NB4 (cell line): ENCODE measurements at places on chromosomes 7 and 10.

DNA sequence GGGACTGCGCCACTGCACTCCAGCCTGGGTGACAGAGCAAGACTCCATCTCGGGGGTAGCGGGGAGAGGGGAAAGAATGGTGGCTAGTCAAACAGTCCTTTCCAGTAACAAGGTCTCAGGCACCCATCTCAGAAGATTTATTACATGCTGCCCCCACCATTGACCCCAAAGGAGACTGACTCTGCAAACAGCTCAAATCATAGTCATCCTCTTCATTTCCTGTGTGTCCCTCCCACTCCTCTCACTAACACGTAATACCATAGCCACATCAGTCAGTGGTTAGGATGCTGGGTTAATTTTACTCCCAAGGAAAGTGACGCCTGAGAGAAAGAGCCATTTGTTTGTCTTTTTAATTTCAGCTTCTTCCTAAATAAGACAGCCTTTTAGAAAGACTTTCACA is 56.6 kb upstream of the BET1 start:
- DNase-seq: no peak

DNA sequence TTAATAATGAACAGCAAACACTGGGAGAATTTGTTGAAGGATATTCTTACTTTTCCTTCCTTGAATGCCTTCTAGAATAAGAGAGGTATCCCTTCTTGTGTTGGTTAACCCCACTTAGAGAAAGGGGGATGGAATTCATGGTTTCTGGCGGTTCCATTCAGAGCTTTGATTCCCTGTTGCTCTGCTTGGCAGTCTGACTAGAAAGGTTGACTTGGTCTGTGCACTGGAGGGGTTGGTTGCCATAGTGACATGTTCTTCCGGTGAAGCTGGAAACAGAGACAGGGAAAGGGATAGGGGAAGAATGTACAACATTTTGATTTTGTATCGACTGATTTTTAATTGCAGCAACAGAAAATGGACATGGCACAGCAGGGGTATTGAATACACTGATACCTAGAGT is 2.5 kb downstream of the TMEM178B start:
- DNase-seq: no peak

DNA sequence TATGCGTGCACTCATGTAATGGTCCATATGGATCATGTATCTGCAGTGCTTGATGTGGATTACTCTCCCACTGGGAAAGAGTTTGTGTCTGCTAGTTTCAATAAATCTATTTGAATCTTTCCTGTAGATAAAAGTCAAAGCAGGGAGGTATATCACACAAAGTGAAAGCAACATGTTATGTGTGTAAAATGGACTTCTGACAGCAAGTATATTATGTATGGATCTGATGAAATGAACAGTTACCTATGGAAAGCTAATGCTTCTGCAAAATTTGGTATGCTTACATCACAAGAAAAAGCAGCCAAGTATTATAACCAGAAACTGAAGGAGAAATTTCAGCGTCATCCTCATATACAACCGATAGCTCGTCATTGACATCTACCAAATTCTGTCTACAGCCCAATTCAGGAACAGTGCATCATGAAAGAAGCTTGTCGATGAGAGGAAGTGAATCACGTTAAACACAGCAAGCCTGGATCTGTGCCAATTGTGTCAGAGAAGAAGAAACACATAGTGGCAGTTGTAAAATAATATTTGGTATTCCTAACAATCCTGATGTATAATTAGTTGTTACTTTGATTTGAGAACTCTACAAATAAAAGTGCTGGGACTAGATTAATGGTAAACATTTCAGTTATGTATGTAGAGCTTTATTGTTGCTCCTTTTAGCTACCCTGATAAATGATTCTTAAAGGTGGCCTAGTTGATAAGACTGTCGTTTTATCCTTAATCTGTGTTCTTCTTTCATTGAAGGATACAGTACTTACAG is 14.2 kb upstream of the SYPL1 start:
- peak; percentile 65 for DNase-seq

DNA sequence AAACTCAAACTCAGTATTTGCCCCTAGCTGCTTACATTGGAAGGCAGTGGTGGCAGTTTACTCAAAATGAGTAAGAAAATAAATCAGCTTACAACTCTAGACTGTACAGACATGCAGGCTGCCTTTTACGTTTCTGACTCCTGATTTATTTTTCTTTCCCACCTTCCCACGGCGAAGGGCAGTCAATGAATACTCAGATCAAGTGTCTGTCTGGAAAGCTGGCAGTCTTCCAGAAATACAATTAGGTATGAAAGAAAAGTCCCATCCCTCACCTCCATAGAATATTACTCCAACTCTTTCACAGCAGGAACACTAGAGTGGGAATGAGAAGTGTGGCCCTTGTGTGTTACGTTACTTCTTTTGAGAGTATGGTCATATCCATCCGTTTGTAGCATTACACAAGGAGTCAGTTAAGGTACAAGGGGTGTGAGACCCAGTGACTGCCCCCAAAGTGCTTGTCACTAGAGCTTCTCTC is 1.3 kb upstream of the PAPSS2 start:
- DNase-seq: no peak

- DNase-seq: no peak
Measured at GRCh38 chr10:510415-510881, 179.0 kb downstream of the DIP2C start.

DNA sequence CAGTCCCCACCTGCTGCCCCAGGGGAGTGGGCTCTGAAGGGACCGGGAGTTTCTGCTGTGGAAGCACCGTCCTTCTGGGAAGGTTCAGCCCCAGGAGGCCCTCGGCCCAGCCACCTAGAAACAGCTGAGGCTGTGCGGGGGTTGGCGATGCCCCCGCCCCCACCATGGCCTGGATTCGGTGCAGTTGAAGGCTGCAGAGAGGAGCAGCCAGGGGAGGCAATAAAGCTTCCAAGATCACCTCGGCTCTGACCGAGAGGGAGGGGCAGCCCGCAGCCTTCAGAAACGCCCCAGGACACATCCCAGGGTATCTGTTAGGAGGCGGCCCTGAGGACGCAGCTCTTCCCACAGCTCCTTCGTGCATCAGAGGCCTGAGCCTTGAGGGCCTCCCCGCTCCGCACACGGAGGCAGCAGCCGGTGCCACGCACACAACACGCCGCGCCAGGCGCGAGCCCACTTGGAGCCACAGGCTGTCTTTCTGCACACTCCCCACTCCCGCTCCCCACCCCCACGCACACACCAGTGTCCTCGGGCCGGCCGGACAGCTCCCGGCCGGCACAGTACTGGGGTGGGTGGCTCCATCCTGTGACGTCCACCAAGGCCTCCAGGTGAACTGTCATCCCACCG is 1.6 kb downstream of the KNDC1 start:
- peak; percentile 29 for DNase-seq

DNA sequence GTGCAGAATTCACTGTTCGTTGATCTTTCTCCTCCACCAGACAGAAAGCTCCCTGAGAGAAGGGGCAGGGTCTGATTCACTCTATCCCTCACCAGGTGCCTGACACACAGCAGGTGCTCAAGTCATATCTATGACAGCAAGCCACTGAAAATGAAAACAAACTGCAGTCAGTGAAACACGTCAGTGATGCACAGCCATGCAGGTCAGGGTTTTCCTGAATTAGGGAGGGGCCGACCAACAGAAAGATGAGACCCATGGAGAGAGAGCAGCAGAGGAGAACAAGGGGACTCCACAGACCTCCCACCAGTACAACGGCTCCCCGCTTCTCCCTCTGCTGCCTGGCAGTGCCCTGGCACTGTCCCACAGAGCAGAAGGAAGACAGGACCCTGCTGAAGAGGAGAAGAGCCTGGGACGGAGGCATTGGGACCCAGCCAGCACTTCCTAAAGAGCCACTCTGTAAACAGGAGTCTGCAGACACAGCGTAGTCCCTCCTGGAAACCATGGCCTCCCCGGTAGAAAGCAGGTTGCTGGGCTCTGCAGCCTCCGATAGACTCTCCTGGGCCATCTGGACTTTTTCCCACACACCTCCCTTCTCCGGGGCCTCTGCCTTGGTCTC is 50.3 kb downstream of the FAM53B start:
- no peak for DNase-seq

- no peak for DNase-seq
Measured at GRCh38 chr7:152640829-152641228, 35.1 kb downstream of the XRCC2 start.

- no peak for DNase-seq
Measured at GRCh38 chr7:35032166-35032565, 5.1 kb downstream of the DPY19L1 start.

- DNase-seq: no peak
Measured at GRCh38 chr10:50917486-50917885, 32.1 kb upstream of the A1CF start.

- DNase-seq: no peak
Measured at GRCh38 chr10:103545771-103546281, 52.3 kb downstream of the NEURL1 start.

DNA sequence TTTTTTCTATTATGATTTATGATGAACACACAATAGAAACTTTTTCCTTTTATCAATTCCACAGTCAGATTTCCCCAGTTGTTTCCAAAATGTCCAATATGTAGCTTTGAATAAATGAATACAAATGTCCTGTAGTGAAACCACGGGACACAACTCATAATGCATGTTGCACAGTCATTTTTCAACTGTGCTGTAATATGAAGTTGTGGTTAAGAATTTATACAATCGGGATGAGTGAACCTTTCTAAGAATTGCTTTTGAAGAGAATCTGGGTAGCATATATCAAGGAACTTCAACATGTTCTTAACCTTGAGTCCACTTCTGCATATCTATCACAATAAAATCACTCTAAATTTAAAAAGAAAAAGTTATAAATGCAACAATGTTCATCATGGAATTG is 14.6 kb upstream of the ST7 start:
- DNase-seq: no peak

DNA sequence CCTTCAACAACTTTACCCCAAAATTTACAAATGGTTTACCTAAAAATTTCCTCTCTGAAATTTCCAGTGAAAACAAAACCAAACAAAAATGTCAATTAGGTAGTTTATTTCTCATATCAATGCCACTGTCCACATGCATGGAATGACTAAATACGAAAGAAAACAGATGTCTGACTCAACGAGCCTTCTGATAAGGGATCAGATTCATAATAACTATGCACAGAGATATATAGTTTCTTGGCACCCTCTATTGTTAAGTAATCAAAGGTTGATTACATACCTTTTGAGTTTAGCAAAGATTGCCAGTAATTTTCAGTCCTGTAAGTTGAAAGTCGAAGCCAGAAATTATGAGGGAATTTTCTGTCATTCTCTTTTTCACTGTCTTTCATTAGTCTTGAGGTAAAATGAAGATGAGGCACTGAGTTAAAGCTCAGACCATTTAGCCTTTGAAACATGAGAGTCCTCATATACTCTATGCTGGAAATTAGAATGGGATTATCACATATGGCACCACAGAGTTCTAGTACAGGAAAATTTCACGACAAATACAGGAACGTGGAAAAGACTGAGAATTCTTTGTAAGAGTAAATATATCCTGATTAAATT is 519.1 kb upstream of the ANKRD30A start:
- DNase-seq: no peak

GRCh38 chr10:124523901-124524300 is 62.3 kb downstream of the LHPP start:
- peak; percentile 50 for DNase-seq

GRCh38 chr7:93219868-93220267 is 6.4 kb downstream of the HEPACAM2 start:
- no peak for DNase-seq

DNA sequence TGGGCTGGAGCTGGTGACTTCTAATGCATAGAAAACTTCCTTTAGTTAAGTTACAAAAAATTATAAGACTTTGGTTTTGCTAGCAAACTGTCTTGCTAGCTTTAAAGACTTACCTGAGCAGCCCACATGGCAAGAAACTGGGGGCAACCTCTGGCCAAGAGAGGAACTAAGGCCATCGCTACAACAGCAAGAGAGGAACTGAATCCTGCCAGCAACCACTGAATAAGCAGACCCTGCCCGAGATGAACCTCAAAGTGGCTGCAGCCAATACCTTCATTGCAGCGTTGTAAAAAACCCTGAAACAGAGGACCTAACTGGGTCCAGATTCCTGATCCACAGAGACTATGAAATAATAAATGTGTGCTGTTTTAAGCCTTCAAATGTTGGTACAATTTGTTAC is 54.6 kb upstream of the STARD3NL start:
- no peak for DNase-seq

DNA sequence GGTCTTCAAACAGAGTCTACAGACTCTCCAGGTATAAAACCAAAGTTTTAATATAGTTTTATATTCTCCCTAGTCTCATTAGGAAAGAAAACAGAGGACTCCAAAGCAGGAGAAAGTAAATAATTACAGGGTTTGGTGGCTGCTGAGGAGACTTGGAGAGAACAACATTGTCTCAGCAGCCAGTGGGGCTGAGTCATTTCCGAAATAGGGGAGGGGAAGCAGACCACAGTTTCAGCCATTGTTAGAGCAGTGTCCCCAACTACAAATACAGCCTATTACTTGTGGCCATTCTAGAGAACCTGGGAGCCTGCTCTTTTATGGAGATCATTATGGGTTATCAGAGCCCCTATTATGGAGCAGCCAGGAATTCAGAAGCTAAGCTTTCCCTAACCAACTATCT is 44.2 kb upstream of the A1CF start:
- peak; percentile 13 for DNase-seq

GRCh38 chr7:114539575-114539974 is 125.0 kb downstream of the FOXP2 start:
- DNase-seq: peak; percentile 19

- no peak for DNase-seq
Measured at GRCh38 chr10:131745591-131745990, 155.2 kb upstream of the PPP2R2D start.
